Stimulated activated CD4-positive, alpha-beta T cell treated with anti-CD3 and anti-CD28 coated beads, Interleukin-1b, Interleukin-23, amount 100 ng/mL, for 4 hours (primary cell): ENCODE measurements at places on chromosomes 4 and X.

GRCh38 chrX:69031971-69032391 is 133.3 kb downstream of the PJA1 start:
- no peak for DNase-seq

DNA sequence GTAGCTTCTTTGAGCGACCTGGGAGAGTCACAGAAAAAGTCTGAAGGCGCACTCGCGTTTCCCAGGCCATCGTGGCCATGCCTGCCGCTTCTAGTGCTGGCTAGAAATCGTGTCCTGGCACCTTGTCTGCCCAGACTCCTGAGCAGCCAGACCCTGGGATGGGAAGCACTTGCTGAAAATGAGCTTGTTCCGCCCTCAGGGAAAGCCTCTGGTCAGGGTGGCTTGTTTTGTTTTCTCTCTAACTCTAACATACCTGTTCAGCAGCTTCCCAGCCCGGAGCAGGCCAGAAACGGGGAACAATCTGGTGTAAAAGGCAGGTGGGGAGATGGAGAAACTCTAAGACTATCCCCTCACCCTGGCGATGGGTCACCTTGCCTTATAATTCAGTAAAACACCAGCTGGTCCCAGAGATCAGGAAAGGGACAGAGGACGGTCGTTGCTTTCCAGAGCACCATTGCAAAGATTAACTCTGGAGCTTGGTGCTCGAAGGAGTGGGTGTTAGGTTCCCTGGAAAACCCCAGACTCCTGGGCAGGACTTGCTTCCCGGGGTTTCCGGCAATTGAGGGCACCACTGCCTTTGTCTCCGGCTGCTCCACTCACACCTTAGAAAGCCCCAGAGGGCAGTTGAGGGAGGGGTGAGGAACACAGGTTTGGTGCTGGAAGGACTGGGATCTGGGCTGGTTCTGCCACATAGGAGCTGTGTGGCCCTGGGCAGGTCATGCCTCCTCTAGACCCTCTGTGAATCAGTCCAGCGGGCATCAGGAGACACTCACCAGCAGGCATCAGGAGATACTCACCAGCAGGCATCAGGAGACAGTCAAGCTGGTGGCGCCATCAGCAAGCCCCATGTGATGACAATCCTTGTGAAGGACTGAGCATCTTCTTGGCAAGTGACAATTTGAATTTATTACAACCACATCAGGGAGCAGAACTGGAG is 4.5 kb upstream of the SH3TC1 start:
- no peak for DNase-seq

- DNase-seq, result no peak
These were observed 129.7 kb downstream of the CPE start for GRCh38 chr4:165508372-165509120.

DNA sequence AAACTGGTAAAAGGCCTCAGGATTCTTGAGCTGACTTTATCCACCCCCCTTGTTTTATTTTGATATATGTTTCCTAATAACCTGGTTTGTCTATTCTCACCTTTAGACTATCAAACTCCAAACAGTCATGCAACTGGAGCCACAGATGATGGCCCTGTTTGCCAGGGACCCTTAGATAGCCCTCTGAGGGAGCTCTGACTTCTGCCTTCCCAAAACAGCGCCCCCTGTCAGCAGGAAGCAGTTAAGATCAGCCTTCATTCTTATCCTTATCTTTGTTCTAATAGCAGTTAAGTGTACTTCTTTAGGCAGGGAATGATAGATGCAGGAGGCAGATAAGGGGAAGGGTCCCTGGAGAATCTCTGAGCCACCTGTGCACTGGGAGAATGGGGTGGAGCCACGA is 27.5 kb upstream of the CXCL13 start:
- no peak for DNase-seq

GRCh38 chrX:79368441-79368840 is 1.3 kb upstream of the ITM2A start:
- DNase-seq, result no peak

- DNase-seq, result peak; percentile 23
These were observed 702 bp downstream of the TSPAN5 start for GRCh38 chr4:98657531-98658286.

DNA sequence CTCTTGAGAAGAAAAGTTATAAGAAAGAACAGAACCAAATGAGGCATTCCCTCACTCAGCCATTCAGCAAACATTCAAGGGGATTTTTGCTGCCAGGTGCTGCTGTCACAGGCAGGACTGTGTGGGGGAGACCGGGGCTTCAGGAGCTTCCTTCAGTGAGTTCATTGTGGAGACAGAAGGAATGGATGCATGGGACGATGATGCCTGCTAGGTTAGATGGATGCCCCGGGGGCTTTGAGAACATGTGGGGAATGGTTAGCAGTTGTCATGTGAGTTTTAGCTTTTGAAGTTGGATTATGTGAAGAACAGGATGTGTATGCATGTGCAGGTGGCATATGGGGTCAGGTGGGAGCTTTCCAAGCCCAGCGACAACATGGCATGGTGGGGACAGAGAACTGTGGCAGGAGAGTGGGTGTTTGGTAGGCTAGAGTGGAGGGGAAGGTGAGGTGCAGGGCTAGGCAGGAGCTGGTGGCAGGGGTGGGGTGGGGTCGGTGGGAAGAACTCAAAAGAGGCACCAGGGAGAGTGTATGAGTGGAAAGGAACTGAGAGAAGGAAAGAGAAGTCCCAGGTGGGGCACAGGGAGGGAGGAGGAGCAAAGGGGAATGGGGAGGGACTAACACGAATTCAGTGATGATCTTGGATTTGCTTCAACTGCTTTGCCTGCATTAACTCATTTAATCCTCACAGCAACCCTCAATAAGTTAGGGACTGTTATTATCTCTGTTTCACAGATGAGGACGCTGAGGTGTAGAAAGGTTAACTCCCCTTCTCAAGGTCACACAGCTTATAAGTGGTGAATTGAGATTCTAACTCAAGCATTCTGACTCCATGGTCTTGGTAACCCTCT is 8.4 kb downstream of the DCUN1D4 start:
- no peak for DNase-seq

DNA sequence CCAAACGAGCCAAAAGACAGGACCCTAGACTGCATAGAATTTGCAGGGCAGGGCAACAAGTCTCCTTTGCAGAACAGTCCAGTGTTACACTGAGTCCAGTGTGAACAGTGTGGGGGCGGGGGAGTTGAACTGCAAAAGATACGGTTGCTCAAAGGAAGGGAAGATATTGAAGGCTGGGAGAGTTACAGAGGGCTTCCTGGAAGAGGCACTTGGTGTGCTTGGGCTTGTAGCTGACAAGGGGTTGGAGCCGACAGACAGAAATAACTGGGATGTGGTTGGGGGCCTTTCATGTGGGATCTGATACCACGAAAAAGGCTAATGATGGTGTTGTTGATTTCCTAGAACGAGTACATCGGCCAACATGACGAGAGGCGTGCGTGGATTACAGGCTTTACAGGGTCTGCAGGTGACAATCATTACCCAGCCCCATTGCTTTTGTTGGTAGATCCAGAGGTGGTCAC is 6.1 kb downstream of the XPNPEP2 start:
- no peak for DNase-seq

- no peak for DNase-seq
These were observed 77.5 kb downstream of the SLC2A9 start for GRCh38 chr4:9943761-9944160.

DNA sequence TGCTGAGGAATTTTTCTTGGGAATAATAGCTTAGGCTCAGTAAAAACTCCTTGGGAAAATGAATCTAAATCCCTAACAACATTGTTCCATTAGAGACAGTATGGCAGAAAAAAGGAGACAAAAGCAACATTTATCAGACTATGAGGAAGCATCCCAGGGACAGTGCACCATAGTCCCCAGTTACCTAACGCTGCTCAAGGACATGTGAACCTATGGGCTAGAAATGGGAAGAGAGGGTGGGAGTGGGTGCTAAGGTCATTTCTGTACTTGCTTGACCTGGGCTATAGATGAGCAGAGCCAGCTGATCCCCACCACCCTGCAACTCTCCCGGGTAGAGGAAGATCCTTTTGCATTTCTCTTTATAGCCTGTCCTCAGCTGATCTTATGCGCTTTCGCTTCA is 98.2 kb upstream of the CBR4 start:
- DNase-seq, result no peak

DNA sequence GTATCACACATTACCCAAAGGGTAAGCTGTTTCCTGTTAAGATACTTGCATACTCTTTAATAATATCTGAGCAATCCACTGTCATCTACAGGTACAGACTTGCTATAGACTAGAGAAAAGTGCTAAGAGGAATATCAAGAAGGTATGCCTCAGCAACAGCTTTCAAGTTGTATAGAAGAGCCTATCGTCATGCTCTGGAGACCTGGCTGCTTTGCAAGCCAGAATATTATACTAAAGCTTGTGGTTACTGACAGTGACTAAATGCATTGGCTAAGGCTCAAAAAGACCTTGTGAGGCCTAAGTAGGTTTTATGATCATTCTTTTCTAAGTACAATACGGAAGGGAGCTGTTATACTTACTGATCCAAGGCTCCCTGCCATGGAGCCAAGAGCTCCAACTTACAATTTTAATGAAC is 11.3 kb downstream of the LAMP2 start:
- no peak for DNase-seq

DNA sequence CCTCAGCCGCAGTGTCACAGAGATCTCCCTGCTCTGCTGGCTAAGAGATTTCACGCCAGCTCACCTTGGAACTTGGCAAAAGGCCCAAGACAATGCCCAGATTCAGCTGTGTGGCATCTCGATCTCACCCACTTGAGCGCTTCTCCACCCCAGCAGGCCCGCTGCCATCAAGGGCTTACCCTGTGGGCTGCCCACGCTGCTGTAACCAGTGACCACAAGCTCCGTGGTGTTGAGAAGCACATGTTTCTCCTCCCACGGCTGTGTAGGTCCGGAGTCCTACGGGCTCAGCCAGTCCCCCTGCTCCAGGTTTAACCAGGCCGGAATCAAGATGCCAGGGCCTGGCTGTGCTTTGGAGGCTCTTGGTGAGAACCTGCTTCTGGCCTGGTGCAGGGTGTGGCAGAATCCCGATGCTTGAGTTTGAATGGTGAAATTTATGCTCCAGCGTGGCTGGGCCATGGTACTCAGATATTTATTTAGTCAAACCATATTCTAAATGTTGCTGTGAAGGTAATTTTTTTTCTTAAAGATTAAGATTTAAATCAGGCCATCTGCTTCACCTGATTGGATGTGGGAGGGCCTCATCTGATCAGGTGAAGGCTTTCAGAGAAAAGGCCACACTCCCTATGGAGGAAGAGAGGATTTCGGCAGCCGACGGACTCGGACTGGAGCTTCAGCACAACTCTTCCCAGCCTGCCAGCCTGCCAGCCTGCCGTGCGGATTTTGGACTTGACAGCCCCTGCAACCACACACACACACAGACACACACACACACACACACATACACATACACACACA is 24.8 kb upstream of the ADRA2C start:
- DNase-seq, result no peak

GRCh38 chrX:58051346-58051745 is 141.1 kb upstream of the ZXDA start:
- no peak for DNase-seq

DNA sequence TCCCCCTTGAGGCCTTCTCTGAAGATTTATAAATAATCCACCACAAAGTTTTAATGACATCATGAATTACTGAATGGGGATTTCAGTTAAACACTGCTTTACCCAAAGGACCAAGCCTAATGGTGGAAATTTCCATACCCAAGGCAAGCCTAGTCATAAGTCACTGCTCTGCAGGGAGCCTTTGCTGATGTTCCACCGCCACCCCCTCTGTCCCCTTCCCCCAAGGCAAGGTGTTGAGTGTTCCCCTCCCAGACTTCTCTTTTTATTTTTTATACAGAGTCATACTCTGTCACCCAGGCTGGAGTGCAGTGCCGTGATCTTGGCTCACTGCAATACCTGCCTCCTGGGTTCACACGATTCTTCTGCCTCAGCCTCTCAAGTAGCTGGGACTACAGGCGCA is 76.4 kb upstream of the FUNDC1 start:
- DNase-seq, result no peak

DNA sequence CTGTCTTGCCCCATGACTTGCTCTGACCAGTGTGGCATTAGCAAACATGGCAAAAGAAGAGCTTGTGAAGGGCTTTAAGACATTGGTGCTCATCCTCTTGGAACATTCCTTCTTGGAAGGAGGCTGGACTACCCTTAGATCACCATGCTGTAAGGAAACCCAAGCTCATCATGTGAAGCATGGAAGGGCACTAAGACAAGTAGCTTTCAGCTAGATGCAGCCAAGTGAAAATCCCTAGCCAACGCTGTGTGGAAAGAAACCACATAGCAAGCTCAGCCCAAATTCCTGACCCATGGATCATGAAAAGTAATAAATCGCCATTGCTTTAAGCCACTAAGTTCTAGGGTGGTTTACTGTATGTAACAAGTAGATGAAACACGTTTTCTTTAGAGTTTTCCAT is 12.4 kb upstream of the PACRGL start:
- DNase-seq, result no peak
